DMS153 (cell line): ENCODE measurements at places on chromosomes 7 and 10.

GRCh38 chr7:104230606-104231005 lies 22.8 kb upstream of the ORC5 start:
- DNase-seq, result peak; percentile 5

DNA sequence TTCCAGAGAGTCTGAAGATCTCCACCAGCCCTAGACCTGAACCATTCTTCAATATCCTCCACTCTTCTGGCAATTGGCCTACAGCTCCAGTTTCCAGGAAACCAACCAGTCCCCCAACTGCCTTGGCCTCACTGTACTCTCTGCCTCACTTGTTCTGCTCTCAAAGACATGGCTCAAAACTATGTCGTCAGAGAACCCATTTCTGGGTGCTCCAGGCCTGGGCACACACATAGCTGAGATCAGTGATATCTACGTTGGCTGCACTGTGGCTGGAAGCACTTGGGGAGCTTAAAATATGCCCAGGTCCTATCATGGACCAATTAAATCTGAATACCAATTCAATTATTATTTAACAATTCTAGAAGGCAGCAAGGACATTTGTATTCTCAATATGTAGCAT lies 93.1 kb downstream of the COBL start:
- DNase-seq, result no peak

DNA sequence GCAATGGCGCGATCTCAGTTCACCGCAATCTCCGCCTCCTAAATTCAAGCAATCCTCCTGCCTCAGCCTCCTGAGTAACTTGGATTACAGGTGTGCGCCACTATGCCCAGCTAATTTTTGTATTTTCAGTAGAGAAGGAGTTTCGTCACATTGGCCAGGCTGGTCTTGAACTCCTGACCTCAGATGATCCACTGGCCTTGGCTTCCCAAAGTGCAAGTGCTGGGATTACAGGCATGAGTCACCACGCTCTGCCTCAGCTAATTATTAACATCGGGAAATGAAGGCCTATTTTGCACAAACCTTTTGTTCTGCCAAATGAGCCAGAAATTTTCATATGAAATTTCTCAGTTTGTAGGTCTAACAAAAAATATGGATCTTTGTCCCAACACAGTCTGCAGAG lies 106.7 kb upstream of the ODAD2 start:
- no peak for DNase-seq

GRCh38 chr10:122073508-122073907 lies 84.5 kb downstream of the TACC2 start:
- DNase-seq, result no peak

DNA sequence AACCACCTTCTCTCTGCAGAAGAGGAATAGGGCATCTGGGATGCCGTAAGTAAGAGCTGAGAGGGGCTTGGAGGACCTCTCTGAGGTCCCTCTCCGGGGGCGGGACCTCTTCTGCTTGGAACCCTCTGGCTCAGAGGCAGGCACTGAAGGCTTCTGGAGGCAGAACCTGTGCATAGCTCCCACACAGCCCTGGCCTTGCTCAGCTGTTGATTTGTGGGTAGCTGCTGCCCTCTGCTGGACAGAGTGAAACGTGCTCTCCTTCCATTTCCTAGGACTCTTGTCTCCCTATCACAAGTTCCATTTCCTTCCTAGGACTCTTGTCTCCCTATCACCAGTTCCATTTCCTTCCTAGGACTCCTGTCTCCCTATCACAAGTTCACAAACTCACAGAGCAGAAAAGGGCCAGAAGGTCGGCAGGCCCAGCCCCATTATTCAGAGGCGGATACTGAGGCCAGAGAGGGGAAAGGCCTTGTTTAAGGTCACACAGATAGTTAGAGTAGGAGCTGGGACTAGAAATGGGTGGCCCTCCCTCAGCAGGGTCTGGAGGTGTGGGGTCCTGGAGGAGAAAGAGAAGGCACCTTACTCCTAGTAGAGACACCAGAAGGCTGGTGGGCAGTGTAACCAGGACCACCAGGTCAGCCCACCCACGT lies 30.3 kb upstream of the GARS1 start:
- peak; percentile 68 for DNase-seq

DNA sequence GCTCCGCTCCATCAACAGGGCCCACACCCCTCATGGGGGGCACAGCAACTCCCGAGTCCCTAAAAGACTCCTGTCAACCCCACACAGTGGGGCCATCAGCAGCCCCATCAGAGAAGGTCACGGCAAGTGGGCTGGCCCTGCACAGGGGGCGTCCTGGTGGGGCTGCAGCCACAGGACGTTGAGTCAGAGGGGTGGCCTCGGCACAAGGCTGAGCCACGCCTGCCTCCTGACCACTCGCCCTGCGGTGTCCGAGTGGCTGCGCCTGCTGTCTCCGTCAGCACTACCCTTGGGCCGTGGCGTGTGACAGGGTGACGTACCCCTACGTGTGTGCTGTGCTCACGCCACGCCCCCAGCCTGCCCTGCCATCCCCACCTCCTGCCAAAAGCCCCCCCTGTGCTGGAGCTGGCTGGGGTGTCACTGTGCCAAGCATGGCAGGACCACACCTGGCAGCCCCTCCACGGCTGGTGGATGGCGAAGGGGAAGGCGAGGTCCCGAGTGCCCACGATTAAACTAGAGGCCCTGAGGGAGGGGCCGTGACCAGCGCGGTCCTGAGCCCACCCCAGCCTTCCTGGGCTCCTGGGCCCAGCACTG lies 26.0 kb upstream of the NKX6-2 start:
- no peak for DNase-seq

- no peak for DNase-seq
Observed at GRCh38 chr7:71808115-71808514, 604.0 kb downstream of the CALN1 start.

- no peak for DNase-seq
Observed at GRCh38 chr7:107196834-107197610, 28.2 kb downstream of the HBP1 start.

- no peak for DNase-seq
Observed at GRCh38 chr10:102431452-102432124, 786 bp downstream of the CUEDC2 start.

DNA sequence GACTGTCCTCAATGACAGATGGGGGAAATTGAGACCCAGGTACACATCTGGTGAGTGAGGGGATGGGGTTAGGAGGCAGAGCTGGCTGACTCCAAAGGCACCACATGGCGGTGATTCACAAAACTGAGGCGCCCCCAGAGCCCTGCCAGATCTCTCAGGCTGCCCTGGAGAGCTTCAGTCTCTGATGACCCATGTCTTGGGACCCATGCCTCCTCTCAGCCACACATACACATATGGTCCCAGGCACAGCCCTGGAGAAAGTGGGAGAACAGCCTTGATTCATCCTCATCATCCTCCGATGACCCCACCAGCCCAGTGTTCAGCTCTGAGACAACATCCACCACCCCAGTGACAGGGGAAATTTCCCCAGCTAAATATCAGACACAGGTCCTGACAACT lies 426.0 kb downstream of the RPS24 start:
- DNase-seq, result no peak

GRCh38 chr7:92827464-92828120 lies 8.8 kb downstream of the CDK6 start:
- DNase-seq, result no peak

DNA sequence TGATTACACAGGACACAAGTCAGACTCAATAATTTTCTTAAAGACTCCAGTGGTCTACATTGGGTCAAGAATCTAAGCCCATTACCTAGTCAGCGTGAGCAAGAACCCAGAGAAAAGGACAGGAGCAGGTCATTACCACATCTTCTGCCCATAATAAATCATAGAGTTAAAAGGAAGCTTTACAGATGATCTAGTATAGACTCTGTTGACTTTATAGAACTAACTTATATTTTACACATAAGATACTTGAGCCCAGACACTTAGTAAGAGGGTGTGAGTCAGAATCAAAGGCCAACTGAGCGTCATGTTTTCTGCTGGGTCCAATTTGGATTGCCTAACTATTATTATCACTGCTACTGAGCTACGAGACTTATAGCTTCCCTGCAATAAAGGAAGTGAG lies 206.1 kb upstream of the NPSR1 start:
- DNase-seq, result no peak

DNA sequence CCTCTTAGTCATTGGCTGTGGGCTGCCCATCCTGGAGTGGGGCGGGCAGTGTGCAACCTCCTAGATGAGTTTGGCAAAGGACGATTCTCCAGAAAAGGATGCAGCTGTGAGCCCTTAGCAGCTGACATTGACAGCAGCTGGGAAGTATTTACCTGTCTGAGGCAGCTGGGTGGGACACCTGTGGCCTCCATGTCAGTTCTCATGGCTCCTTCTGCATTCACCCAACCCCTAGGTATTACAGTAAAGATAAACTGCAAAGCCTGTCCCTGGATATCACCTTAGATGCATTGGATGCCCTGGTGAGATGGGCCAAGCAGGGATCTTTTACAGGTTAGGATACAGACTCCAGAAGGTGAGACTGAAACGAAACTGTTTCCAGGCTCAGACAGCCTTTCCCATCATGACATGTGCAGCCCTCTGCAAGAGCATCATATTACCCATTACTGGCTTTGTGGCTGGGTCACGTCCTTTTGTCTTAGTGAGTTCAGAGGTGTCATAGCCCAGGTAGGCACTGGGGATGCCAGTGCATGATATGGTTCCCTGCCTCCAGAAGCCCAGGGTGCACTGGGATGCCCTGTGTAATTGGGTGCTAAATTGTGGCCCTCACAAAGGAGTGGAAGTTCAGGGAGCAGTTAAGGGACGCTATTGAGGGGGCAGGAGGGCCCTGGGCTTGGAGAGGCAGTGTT lies 28.9 kb downstream of the MINDY4 start:
- no peak for DNase-seq

DNA sequence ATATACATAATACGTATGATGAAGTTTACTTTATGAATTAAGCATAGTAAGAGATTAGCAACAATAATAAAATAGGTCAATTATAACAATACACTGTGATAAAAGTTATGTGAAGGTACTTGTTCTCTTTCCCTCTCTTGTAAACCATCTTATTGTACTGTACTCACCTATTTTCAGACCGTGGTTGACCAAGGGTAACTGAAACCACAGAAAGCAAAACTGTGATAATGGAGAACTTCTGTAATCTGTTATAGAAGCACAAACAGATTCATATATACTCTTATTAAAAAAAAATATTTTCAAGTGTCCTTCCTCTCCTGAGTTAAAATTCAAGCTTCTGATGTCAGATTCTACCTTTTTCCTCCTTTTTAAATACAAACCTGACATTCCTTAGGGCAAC lies 1247.8 kb upstream of the SORCS1 start:
- DNase-seq, result no peak

DNA sequence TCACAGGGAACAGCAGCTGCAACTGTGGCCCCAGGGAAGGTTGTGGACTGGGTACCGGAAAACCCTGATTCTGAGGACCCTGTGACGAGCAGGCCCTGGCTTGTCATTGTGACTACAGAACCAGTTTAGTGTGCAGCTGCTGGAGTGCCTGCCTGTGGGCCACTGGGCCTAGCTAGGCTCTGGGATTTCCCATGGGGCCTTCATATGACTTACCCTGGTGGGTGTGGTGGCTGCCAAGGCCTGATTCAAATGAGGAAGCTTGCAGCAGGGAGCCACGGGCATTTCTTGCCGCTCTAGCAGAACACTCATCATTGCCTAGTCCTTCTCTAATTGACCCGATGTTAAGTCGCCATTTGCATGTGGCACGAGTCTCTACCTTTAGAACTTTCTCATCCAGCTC lies 14.7 kb upstream of the CAMK2G start:
- peak; percentile 95 for DNase-seq

DNA sequence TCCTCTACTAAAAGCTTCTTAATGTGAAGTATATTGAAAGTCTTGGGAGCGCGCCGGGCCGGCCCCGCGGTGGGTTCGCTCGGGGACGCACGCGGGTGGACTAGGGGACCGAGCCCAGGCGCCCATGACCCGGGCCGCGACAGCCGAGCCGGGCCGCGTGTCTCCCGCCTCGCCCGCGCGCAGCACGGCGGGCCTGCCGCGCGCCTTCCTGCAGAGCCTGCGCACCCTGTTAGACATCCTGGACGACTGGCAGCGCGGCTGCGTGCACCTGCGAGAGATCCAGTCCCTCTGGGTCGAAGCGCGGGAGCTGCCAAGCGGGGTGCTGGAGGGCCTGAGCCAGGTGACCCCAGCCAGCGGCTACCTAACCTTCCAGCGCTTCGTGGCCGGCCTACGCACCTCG lies 25.4 kb upstream of the ZNF735 start:
- no peak for DNase-seq

- no peak for DNase-seq
Observed at GRCh38 chr7:109890622-109891021, 1200.3 kb upstream of the LRRN3 start.

GRCh38 chr10:28778524-28778923 lies 101.2 kb downstream of the BAMBI start:
- DNase-seq, result peak; percentile 18

GRCh38 chr10:69434169-69434568 lies 17.1 kb upstream of the TSPAN15 start:
- DNase-seq, result no peak

- no peak for DNase-seq
Observed at GRCh38 chr10:76358743-76359395, 927.4 kb downstream of the LRMDA start.

DNA sequence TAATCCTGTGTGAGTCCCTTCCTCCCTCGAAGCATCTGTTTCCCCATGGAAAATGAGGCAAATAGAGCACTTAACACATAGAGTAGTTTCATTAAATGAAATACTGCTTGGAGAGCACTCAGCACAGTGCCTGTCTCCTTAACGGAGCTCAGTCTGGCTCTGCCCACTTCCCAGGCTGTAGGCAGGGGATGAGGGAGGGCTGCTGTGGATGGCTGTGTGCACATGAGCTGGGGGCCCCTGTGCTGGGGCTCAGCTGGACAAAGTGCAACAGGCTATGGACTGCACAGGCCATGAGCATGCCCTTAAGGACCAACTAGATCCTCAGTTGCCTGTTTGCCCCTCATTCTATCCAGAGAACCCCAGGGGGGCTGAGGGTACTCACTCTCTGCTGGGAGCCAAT lies 14.5 kb downstream of the ZCCHC24 start:
- no peak for DNase-seq

GRCh38 chr7:79236352-79237028 lies 217.0 kb downstream of the MAGI2 start:
- peak; percentile 30 for DNase-seq

DNA sequence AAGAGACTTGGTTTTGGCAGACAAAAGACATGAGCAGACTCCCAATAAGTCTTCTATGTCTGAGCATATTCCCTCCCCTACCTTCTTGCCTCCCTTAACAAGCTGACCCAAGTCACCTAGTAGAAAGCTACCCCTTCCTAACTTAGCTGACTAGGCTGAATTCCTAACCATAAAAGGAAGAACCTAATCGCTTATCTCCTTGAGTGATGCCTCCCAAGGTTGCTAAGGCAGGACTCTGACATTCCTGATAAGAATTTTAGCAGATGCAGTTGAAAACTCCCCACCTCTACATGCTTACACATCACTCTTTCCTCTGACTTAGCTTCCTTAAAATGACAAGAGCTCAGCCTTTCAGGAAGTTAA lies 704.7 kb upstream of the MBL2 start:
- no peak for DNase-seq

DNA sequence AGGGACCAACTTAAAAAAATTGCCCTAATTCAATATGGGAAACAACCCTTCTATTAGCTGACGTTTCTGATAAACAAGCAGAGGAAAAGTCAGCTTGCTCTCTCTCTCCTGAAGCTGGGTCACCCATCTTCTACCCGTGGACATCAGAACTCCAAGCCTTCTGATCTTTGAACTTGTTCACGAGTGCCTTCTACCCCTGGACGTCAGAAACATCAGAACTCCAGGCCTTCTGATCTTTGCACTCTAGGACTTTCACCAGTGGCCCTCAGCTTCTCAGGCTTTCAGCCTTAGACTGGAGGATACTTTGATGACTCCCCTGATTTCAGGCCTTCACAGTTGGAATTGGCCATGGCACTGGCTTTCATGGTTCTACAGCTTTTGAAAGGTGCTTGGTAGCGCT lies 41.8 kb downstream of the AKR1C8 start:
- no peak for DNase-seq
